ENCODE measurements at places on chromosomes 5 and 9.

GRCh38 chr9:92293075-92293354 is 482 bp downstream of the IARS1 start:
- DNase-seq: no peak

DNA sequence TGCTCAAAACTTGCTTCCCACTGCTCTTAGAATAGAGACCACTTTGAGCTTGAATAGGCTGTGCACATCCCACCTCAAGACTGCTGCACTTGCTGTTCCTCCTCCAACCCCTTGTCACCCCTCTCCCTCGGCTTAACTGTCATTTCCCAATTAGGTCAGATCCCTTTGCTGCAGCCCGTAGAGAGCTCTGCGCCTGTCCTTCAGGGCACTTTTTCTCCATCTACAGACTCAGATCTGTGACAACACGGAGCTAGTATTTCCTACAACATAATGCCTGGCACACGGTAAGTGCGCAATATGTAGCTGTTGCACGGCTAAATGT is 485 bp upstream of the HABP4 start:
- no peak for DNase-seq

DNA sequence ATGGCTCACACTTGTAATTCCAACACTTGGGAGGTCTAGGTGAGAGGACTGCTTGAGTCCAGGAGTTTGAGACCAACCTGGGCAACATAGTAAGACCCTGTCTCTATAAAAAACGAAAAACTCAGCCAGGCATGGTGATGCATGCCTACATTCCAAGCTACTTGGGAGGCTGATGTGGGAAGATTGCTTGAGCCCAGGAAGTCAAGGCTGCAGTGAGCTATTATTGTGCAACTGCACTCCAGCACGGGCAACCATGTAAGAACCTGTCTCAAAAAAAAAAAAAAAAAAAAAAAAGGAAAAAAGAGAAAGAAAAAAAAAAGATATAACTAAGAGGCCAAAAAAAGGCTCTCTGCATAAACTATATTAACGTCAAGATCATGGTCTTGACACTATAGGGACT is 27.3 kb downstream of the GIN1 start:
- no peak for DNase-seq

DNA sequence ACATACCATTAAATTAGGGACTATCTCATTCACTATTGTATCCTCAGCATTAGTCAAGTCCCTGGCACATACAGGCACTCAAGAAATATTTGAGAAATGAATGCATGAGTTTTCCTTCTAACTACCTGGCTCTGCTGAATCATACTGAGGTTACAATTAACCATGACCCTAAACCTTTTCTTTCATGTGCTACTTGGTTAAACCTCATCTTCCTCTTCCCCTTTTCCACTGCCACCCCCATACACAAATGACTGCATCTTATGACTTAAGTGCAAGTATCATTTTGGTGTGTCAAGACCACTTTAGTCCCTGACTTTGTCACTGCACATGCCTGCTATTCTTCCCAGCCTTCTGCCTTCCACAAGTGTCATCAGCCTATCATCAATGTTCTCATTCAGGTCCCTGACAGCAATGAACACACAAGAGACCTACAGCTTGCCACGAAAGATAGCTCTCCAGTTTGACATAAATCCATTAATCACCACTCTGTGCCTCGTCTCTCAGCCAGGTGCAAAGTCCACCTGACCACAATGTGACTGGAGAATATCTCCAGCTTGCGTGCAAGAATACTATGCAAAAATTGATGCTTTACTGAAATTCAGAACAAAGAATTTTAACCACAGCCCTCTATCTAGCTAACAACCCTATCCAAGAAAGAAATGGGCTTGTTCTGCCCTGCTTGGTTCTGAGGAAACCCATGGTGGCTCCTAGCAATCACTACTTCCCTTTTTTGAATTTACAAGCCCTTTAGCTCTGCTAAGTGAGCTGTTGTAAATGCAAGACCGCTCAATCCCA is 74.5 kb downstream of the MAPKAP1 start:
- peak; percentile 28 for DNase-seq
